ENCODE measurements at places on chromosomes 6 and 20. TPM values are rescaled to one million over a fixed set of nuclear protein-coding genes. Genes with fewer than 3 reads are reported as not detected.

- no peaks in the 10 kb centered on the region for H3K27me3 ChIP-seq
- peaks cover 4% of the 10 kb centered on the region for H3K4me1 ChIP-seq
- H3K27ac ChIP-seq = no peak overlapping the region
- H3K36me3 ChIP-seq = peaks cover 10% of the 10 kb centered on the region
Measured at GRCh38 chr6:127347178-127347577, 3.8 kb upstream of the ECHDC1 start.

DNA sequence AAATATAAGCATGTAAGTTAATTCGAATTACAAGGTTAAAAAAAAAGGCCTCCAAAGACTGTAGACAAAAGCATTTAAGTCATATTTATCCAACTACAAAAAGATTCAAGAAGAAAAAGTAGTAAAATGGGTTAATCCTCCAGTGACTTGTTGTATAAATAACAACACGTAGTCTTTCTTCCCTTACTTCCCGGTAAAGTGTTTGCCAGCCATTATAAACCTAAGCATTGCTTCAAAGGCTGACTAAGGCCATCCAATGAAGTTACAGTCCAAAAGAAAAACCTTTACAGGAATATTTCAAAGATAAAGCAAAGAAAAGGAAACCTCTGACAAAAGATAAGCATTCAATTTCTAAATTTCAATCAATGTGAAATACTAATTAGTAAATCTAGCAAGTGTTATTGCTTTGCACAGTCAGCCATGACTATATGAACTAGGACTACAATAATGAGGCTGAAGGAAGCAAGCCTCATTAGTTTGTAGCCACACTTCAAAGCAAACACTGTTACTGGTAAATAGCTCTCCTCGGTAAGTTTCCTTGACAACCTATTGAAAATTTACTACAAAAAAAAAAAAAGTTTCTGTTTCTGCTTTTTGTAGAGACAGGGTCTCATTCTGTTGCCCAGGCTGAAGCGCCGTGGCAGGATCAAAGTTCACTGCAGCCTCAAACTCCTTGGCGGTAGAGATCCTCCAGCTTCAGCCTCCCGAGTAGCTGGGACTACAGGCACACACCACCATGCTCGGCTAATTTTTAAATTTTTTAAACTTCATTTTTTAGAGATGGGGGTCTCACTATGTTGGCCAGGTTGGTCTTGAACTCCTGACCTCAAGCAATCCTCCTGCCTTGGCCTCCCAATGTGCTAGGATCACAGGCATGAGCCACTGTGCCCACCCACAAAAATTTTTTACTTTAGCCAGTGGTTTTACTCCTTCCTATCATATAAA lies 46.0 kb downstream of the NUDT3 start:
- no peak overlapping the region for H3K27ac ChIP-seq
- H3K4me3 ChIP-seq = no peak overlapping the region
- no peak for DNase-seq
- peaks cover 14% of the 10 kb centered on the region for H3K4me1 ChIP-seq
- no peaks in the 10 kb centered on the region for H3K27me3 ChIP-seq

Gene NKX2-2
- not detected for total RNA-seq

- H3K36me3 ChIP-seq = no peaks in the 10 kb centered on the region
- DNase-seq = no peak
- H3K27me3 ChIP-seq = no peaks in the 10 kb centered on the region
- no peak overlapping the region for H3K27ac ChIP-seq
- H3K4me3 ChIP-seq = no peak overlapping the region
- H3K4me1 ChIP-seq = no peaks in the 10 kb centered on the region
Measured at GRCh38 chr6:76014626-76015530, 57.6 kb downstream of the IMPG1 start.

DNA sequence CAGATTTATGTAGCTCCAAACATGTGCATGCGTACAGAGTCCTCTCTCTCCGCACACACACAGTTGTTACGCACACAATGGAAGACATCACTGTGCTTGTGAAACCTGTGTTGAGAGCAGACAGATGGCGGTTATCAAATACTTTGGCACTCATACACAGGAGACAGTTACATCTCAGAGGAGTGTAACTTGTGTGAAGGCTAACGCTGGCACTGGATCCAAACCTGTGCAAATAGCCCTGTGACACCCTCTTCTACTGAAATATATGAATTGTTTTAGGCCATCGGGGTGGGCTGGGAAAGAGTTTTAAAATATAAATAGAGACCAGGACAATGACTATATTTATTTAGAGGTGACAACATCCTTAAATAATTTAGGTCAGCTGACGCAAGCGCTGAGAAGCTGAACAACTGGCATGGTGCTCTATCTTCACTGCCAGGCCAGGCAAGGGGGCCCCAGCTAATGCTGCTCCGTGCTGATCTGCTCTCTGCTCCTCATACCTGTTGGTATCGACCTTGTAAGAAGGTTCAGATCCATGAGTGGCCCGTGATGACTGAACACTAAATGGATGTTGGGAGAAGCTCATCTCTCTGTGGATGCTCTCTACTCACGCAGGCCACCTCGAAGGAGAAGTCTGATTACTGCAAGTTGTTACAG lies 69.4 kb downstream of the FOXC1 start:
- peaks cover under 1% of the 10 kb centered on the region for H3K36me3 ChIP-seq
- no peaks in the 10 kb centered on the region for H3K4me1 ChIP-seq
- H3K27ac ChIP-seq = no peak overlapping the region
- H3K4me3 ChIP-seq = no peak overlapping the region
- DNase-seq = no peak
- H3K27me3 ChIP-seq = no peaks in the 10 kb centered on the region

Gene KCNK16
- total RNA-seq = not detected

DNA sequence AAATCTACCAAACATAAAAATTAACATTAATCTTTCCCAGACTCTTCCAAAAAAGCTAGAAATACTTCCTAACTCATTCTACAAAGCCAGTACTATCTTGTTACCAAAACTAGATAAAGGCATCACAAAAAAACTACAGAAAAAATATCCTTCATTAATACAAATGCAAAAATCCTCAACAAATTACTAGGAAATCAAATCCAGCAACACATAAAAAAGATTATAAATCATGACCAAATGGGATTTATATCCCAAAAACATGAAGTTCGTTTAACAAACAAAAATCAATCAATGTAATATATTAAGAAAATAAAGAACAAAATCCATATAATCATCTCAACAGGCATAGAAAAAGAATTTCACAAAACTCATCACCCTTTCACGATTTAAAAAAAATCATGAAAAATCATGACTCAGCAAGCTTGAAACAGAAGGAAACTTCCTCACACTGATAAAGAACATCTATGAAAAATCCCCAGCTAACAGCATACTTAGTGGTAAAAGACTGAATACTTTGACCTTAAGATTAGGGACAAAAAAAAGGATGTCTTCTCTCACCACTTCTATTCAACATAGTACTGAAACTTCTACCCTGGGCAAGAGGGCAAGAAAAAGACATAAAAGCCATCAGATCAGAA lies 43.2 kb downstream of the RANBP9 start:
- H3K4me3 ChIP-seq = no peak overlapping the region
- peak overlapping the region; percentile 45 for H3K27ac ChIP-seq
- DNase-seq = no peak
- peaks cover 62% of the 10 kb centered on the region for H3K4me1 ChIP-seq

DNA sequence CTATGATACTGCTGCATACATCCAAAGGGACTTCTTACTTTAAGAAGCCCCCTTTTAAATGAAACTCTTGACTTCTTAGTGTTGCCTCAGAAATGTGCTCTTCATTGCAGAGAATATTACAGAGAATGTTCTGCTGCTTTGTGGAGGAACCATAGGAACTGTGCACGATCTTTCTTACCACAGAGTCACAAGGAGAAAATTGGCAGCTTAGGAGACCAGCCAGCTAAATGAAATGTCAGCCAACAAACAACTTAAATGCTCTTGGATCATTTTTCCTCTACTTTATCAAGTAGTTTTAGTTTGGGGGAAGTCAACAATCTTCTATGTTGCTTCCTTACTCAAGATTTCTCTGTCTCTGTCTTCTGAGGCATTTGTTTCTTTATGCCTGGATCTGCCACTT lies 125.9 kb upstream of the MLIP start:
- no peak for DNase-seq
- no peaks in the 10 kb centered on the region for H3K36me3 ChIP-seq
- H3K4me1 ChIP-seq = no peaks in the 10 kb centered on the region
- no peak overlapping the region for H3K27ac ChIP-seq
- H3K27me3 ChIP-seq = peaks cover 12% of the 10 kb centered on the region

Gene ZNF165
- total RNA-seq = 0.61 TPM

Gene FAM209A
- total RNA-seq = 1.4 TPM

DNA sequence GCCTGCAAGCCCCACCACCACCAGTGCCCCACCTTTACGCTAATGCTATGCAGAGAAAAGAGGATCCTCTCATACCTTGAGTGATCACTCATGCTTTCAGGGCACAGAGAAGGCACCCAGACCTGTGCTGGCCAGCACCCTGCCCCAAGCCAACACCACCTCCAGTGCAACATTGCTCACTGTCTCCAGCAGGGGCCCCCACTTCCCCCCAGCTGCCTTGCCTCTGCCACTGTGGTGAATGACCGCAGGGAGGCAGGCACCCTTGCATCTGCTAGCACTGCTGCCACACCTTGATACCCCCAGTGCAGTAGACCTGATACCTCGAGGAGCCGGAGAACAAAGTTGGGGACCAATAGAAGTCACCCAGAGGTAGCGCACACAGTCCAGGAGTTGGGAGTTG lies 139.2 kb upstream of the PLN start:
- H3K27me3 ChIP-seq = peaks cover 3% of the 10 kb centered on the region
- no peak overlapping the region for H3K27ac ChIP-seq

DNA sequence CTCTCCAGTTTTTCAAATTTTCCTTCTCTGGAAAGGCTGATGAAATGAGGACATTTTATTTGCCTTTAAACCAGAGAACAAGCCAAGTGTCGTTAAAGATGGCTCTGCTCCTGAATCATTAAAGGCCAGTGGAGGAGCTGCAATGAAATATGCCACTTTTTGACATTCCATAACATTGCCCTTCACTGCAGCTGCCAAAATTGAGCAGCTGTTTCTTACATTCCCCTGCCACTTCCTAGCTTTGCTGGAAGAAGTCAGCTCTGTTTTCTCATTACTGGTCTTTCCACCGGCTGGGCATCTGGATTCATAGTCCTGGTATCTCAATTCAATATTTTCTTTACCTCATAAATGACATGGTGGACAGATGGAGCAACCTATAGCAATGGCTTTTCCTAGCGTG lies 45.5 kb upstream of the NRN1 start:
- no peak for DNase-seq
- H3K4me1 ChIP-seq = no peaks in the 10 kb centered on the region
- peaks cover 32% of the 10 kb centered on the region for H3K27me3 ChIP-seq

Gene C20orf141
- total RNA-seq = not detected

GRCh38 chr6:158048589-158048988 lies 66.9 kb downstream of the SYNJ2 start:
- no peaks in the 10 kb centered on the region for H3K27me3 ChIP-seq
- DNase-seq = no peak
- peak overlapping the region; percentile 31 for H3K27ac ChIP-seq
- peaks cover 32% of the 10 kb centered on the region for H3K36me3 ChIP-seq

- H3K4me1 ChIP-seq = no peaks in the 10 kb centered on the region
- peaks cover 3% of the 10 kb centered on the region for H3K27me3 ChIP-seq
- H3K36me3 ChIP-seq = no peaks in the 10 kb centered on the region
- no peak for DNase-seq
Measured at GRCh38 chr6:151121900-151122299, 117.9 kb upstream of the AKAP12 start.

- no peaks in the 10 kb centered on the region for H3K27me3 ChIP-seq
- H3K36me3 ChIP-seq = peaks cover 58% of the 10 kb centered on the region
- peak overlapping the region; percentile 61 for H3K4me3 ChIP-seq
- peaks cover 88% of the 10 kb centered on the region for H3K4me1 ChIP-seq
- peak; percentile 73 for DNase-seq
- H3K27ac ChIP-seq = peak overlapping the region; percentile 86
Measured at GRCh38 chr20:51480507-51481270, 61.8 kb downstream of the NFATC2 start.
